ENCODE measurements at places on chromosomes 1 and 21.

GRCh38 chr21:41666641-41667081 lies 100.2 kb downstream of the RIPK4 start:
- no peak for DNase-seq

GRCh38 chr1:78275456-78275855 lies 215.3 kb upstream of the PTGFR start:
- DNase-seq: no peak

- DNase-seq: no peak
Measured at GRCh38 chr1:57612833-57613232, 189.0 kb upstream of the DAB1 start.

- no peak for DNase-seq
Measured at GRCh38 chr1:87330057-87330884, 1.6 kb downstream of the LMO4 start.

DNA sequence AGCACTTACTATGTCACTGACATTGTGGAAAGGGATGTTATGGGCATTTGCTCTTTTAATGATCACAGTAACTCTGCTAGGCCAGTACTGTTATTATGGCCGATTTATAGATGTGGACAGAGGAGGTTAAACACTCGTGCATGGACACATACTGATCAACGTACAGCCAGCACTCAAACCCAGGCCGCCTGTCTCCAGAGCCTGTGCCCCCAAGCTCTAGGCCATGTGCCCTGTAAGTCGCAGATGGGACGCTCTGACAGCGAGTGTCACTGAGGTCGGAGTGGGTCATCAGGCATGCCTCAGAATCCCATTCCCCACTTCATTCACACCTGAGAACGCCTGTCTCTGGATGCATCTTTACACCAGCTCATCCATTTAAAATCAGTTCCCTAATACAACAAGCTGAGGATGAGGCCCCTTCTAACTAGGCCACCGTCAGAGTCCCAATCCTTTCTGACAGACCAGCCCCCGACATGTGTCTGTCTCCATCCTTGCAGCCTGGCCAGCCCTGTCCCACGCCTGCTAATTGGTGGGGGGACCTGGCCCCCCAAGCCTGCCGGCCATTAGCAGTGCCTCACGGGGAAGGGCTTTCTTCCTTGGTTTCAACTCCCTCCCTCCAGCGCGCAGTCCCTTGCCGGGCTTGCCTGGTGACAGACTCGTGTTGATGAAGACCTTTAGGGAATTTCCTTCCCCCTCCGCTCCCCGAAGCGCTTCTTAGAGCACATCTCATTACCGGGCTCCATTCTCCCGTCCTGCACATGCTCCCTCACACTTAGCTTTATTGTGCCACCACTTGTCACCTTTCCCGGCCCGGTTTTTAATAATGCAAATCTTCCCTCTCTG lies 436.8 kb downstream of the KIF26B start:
- no peak for DNase-seq

DNA sequence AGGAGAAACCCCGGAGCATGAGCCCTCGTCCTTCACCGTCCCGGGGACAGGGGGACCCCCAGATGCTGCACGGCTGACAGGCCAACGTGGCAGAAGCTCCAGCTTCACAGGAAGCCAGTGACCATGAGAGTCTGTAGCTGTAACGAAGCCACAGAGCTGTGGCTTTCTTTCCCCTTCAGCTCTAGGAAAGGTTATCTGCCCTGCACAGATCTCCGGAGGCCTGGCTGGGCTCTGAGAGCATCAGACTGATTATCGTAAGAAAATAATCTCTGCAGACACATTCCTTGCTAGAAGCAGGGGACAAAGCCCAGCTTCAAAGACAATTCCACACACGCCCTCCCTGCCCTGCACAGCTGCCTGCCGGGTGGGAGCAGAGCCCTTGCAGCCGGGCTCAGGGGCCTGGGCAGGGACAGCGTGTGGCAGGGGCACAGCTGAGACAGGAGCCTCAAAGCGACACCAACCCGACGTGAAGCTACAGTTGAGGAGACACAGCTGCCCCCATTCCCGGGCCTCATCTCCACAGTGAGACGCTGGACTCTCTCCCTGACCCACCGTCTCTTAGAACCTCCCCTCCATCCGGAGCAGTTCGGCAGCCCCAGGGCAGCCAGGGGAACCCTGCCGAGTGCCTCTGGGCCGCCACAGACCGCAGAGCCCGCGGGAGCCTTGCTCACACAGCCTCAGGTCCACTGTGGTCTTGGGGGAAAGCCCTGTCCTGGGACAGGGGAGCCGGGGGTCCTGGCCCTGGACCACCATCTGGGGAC lies 30.6 kb downstream of the POFUT2 start:
- peak; percentile 6 for DNase-seq

DNA sequence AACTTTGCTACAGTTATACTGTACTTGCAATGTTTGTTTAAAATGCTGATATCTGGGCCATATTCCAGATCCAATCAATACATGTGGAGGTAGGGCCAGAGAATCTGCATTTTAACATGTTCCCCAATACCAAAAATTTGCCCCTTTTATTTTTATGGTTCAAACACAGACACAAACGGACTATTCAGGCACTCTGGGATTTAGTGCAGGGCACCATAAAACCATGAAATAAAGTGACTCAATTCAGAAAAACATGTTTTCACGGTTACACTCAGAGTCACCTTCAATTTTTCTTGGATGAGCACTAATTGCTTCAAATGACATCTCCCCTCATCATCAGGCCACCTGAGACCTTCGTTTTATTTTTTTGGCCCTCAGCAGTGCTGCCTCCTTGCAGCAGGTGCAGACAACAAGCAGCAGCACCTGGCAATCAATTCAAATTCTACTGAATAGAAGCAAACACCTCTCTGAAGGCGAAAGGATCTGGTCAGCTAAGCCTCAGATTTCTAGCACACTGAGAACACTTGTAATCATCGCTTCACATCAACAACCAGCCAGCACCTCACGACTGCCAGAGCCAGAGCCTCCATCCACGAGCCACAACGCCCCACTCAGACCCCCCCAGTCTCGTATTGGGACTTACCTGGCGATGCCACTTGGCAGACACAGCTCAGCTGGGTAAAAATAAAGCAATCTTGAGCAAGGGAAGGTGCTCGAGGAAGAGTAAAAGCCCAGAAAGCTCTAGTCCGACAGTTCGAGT lies 1.1 kb downstream of the ERO1B start:
- no peak for DNase-seq

GRCh38 chr1:244406337-244406736 lies 45.4 kb downstream of the ADSS2 start:
- DNase-seq: no peak

GRCh38 chr1:6075748-6076147 lies 30.1 kb downstream of the KCNAB2 start:
- no peak for DNase-seq

DNA sequence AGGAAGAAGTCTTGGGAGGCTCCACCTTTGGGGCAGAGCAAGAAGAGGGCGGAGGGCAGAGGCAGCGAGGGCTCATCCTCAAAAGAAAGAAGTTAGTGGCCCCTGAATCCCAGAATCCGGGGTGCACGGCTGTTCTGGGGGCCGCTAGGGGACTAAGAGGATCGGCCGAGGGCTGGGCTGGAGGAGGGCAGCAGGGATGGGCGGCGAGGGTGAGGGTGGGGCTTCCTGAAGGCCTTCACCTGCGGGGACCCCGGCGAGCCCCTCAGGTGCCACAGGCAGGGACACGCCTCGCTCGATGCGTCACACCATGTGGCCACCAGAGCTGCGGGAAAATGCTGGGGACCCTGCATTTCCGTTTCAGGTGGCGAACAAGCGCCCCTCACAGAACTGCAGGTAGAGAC lies 23.9 kb downstream of the COL6A1 start:
- no peak for DNase-seq

- no peak for DNase-seq
Measured at GRCh38 chr1:157245823-157246222, 107.6 kb upstream of the ETV3 start.

- no peak for DNase-seq
Measured at GRCh38 chr1:210551899-210552298, 223.2 kb downstream of the HHAT start.

All from CD4-positive, alpha-beta T cell treated with Interleukin-15 for 4 hours (primary cell).